ENCODE measurements at places on chromosomes 6 and 20. TPM values are rescaled to one million over a fixed set of nuclear protein-coding genes. Genes with fewer than 3 reads are reported as not detected.

DNA sequence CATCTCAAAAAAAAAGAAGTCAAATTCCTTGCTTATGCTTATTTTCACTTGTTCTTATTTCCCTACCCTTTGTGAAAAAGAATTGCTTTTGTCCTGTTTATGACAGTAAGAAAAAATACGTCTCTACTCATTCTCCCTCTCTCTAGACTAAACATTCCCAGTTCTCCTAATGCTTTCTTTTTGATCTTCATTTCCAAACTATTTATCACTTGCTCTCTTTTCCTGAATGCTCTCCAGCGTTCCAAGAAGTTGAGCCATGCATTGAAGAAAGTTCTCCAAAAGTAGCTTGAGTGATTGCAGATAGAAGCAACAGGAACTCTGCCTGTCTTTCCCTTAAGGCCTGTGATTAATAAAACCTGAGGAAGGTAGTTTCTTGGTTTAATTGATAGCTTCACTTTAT, 53.1 kb upstream of the TMEM170B start:
- DNase-seq, result peak; percentile 34

The ZC2HC1B gene
- 0.53 TPM for total RNA-seq

DNA sequence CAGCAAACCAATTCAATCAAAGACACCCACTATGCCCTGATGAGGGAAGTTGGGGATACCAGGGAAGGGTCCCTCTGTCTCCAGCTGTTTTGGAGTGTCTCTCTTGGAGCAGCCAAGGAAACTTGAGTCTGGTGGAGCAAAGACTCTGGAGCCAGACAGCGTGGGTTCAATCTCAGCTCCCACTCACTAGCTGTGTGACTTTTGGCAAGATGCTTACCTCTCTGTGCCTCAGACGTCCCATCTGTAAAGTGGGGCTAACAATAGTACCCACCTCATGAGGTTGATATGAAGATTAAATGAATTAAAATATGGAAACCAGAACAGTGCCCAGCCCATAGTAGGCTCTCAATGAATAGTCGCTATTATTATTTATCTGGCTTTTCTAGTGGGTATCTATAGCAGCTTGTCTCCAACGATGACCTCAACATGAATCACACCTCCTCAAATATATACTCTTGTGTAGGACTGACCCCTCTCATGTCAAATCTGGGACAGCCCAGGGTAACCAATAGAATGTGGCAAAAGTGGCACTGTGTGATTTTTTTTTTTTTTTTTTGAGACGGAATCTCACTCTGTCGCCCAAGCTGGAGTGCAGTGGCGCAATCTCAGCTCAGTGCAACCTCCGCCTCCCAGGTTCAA, 99.2 kb upstream of the FOXP4 start:
- DNase-seq, result no peak

DNA sequence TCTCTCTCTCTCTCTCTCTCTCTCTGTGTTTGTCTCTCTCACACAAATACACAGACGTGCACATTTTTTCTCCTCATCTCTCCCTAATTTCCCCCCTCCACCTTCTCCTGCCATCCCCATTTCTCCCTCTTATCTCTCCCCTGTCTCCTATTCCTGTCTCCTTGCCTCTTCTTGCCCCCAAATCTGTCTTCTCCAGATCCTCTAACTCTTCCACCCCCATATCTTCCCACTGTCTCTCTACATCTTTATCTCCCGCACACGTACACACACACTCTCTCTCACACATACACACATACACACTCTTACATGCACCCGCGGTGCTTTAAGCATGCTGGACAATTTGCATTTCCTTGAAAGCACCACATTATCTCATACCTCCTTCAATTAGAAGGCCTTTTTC, 15.9 kb downstream of the KIZ start:
- no peak for DNase-seq

GRCh38 chr6:158161566-158162254, 6.4 kb downstream of the SERAC1 start:
- no peak for DNase-seq

- DNase-seq, result no peak
Measured at GRCh38 chr6:46733341-46733801, 1.8 kb downstream of the PLA2G7 start.

- no peak for DNase-seq
Measured at GRCh38 chr6:53920881-53921280, 126.1 kb downstream of the LRRC1 start.

- peak; percentile 97 for DNase-seq
Measured at GRCh38 chr20:47857569-47858464, 72.5 kb upstream of the SULF2 start.

GRCh38 chr20:14342918-14343317, 5.5 kb upstream of the FLRT3 start:
- DNase-seq, result no peak

- no peak for DNase-seq
Measured at GRCh38 chr20:37165031-37165430, 14.1 kb upstream of the RPN2 start.

The ASIP gene
- total RNA-seq, result 0.27 TPM

The FAM209B gene
- 0.13 TPM for total RNA-seq

The TREML1 gene
- total RNA-seq, result 0.18 TPM

- DNase-seq, result no peak
Measured at GRCh38 chr6:161141173-161141572, 132.7 kb downstream of the AGPAT4 start.

DNA sequence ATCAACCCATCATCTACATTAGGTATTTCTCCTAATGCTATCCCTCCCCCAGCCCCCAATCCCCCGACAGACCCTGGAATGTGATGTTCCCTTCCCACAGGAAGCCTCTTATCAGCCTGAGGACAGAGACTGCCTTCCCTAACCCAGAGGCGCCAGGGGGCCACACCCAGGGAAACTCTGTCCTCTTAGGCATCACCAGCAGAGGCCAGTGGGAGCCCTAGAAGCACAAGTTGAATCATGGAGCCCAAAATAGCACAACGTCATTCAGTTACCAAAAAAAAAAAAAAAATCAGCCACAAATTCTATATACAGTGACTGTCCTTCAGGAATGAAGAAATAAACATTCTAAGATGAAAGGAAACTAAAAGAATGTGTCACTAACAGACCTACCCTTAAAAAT, 625.7 kb downstream of the TFAP2A start:
- no peak for DNase-seq

The SRSF12 gene
- 2.8 TPM for total RNA-seq

The GJA1 gene
- 55.9 TPM for total RNA-seq

The PLCB1 gene
- 10.4 TPM for total RNA-seq

The SPAG4 gene
- 1.2 TPM for total RNA-seq

The IYD gene
- total RNA-seq, result not detected

DNA sequence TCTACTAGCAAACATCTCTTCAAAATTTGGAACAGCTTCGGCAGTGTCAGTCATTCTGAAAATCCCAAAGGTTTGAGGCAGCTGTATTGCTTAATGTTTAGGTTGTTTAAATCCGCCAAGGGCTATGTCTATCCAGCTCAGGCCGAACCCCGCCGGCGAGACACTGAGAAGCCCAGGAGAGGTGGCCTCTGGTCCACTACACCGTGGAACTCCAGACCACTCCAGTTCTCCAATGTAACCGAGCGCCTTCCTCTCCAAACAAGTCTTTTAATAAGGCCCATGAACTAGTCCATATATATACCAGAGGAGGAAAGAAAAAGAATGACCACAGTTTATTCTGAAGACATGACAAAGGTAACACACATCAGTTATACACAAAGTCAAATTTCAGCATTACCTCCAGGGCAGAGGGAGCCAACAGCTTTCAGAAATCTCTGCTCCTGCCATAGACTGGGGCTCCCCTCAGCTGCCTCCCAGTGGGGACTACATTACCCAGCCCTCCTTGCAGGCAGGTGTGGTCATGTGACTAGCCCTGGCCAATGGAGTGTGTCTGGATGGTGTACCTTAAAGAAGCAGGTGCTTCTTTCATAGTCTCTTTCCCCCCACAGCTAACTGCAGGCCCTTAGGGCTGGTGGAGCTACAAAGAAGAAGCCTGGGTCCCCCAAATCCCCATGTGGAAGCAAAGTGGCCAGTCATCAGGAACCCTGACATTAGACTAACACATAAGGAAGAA, at the start of gene RAMACL:
Gene RAMACL, minus strand, starts transcription at position 255 of the 733 bp plus-strand sequence. Its CDS starts 201 bp downstream, at position 54.
- no peak for DNase-seq

The TCF21 gene
- total RNA-seq, result under 0.01 TPM

GRCh38 chr6:40185486-40185885, 251.2 kb upstream of the MOCS1 start:
- DNase-seq, result no peak

DNA sequence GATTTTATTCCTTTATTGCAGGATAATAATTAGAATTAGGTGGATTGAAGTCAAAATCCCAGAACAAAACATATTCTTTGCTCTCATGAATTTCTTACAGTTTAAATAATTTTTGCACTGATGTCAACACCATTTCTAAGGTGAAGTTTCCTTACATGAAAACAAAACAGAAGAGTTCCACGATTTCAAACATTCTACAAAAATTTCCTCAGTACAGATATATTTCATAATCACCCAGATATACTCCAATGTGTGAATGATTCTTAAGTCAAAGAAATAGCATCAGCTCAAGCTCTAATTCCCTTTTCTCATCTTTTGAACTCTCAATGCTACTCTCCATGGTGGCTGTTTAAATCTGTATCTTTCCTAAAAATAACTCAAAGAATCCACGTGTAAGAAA, 39.5 kb upstream of the THBS2 start:
- DNase-seq, result no peak

GRCh38 chr20:25247956-25248785, at the start of gene PYGB:
PYGB (plus strand) TSS chr20:25248085; CDS start chr20:25248179, 94 bp downstream.
- peak; percentile 90 for DNase-seq

DNA sequence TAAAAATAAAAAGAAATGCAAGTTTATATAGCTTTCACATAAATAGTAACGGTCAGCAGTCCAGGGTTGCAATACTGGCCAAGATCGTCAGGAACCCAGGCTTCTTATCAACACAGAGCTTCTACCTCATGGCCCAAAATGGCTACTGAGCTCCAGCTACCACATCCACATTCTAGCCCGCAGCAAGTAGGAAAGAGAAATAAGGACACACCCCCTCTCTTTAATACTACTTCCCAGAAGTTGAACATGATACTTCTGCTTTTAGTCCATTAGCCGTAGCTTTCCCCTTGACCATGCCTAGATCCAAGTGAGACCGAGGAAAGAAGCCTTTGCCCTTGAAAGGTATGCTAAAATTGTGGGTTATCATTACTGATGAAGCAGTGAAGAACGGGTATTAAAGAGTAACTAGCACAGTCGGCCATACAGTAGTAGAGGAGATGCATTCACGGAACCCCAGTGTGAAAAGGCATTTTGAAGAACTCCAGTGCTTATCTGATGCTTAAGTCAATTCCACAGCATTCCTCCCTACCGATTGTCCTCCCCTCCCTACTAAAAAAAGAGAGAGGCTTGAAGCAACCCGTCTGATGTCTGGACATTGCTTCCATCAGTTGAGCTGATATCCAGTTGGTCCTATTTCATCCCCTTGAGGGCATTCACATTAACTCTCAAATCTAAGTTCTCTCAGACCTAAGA, 226.9 kb upstream of the RREB1 start:
- DNase-seq, result no peak

GRCh38 chr20:4071178-4071693, 55.9 kb upstream of the RNF24 start:
- DNase-seq, result peak; percentile 87

GRCh38 chr6:156925718-156926607, 148.8 kb downstream of the ARID1B start:
- DNase-seq, result no peak
